Skin of body (tissue), 3 donors: ENCODE measurements at places on chromosomes 1 and 21. TPM values are rescaled to one million over a fixed set of nuclear protein-coding genes. Genes with fewer than 3 reads are reported as not detected.

The LIN28A gene
- not detected for total RNA-seq

The LCE1F gene
- total RNA-seq, result not detected

The GPR52 gene
- total RNA-seq, result 3.6 TPM

The BGLAP gene
- total RNA-seq, result 0.99 TPM

The RERE gene
- total RNA-seq, result 125 TPM

The TXNIP gene
- total RNA-seq, result 643 TPM

The FLG2 gene
- 139 TPM for total RNA-seq

The HNRNPCL4 gene
- not detected for total RNA-seq

The SYTL1 gene
- total RNA-seq, result 22.7 TPM

The OR2T35 gene
- total RNA-seq, result not detected

The FAM78B gene
- total RNA-seq, result 1.5 TPM

The FBXO44 gene
- total RNA-seq, result 9.3 TPM

The ATF3 gene
- total RNA-seq, result 32.7 TPM

The SPRR2B gene
- total RNA-seq, result not detected

The RGS18 gene
- 4.4 TPM for total RNA-seq

The ITLN2 gene
- not detected for total RNA-seq

The THAP3 gene
- 22.1 TPM for total RNA-seq

The SPRR1B gene
- 22.3 TPM for total RNA-seq

The KRTAP7-1 gene
- total RNA-seq, result 3.4 TPM

The CDA gene
- 2.1 TPM for total RNA-seq

The KIF21B gene
- total RNA-seq, result 1.6 TPM

The ATP1A4 gene
- total RNA-seq, result not detected
